Globus pallidus (tissue), 1 donor: ENCODE measurements at places on chromosomes 12 and 14.

DNA sequence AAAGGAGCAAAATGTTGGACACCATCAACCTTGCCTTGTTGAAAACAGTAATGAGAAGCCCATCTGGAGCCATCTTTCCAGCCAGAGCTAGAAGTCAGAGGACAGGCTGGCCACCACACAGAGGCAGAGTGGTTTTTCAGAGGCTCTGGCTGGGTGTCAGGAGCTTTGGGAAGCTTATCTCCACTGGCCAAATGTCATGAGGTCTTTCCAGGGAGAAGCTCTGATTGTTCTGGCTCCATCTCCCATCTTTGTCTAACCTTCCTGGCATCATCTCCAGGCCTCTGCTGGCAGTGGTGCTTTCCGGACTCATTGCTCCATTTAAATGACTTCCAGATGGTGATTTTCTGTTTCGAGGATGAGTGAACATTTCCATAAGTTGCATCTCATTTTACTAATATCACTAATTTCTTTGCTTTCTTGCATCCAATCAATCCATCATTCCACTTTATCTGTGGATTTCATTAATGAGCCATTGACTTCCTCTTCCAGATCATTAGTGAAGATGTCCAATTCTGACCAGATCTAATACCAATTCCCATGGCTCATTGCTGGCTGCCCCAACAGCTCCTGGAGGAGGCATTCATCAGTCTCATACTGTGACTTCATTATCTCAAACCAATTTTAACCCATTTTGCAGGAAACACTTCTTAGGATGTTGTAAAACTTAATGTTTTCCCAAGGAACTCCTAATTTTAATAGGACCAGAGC lies 35.3 kb upstream of the TMTC1 start:
- DNase-seq = no peak

GRCh38 chr12:110931315-110931728 lies 10.9 kb upstream of the MYL2 start:
- DNase-seq = no peak

GRCh38 chr14:54698966-54699530 lies 132.1 kb downstream of the SAMD4A start:
- DNase-seq = no peak

- DNase-seq = no peak
Measured at GRCh38 chr14:64212666-64213065, 81.5 kb downstream of the ESR2 start.

GRCh38 chr12:67047634-67048033 lies 221.5 kb upstream of the CAND1 start:
- DNase-seq = no peak

GRCh38 chr12:79058342-79058741 lies 193.8 kb downstream of the SYT1 start:
- DNase-seq = no peak

- DNase-seq = no peak
Measured at GRCh38 chr12:42584651-42585111, 4.9 kb downstream of the PRICKLE1 start.

GRCh38 chr14:98404811-98405210 lies 867.2 kb downstream of the BCL11B start:
- no peak for DNase-seq

DNA sequence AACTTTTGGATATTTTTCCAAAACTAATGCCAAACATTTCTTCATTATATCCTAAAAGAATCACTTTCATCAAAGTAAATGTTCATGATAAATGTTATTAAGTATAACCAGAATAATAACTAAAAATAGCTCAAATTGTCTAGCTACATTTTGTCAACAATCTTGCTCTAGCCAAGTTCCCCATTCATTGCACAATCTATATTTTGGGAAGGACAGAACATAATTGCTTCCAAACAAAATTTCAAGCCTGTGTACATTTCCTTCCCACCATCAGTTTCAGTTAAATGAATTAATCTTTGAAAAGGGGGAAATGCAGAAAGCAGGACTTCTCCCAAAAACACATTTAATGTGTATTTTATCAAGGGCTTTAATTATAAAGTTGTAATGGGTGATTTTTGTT lies 98.0 kb upstream of the PLEKHG7 start:
- no peak for DNase-seq

- no peak for DNase-seq
Measured at GRCh38 chr12:89700191-89700810, 8.3 kb downstream of the ATP2B1 start.
